ENCODE measurements at places on chromosomes 6 and 20. TPM values are rescaled to one million over a fixed set of nuclear protein-coding genes. Genes with fewer than 3 reads are reported as not detected.

MAS1 gene
- total RNA-seq = not detected

GRCh38 chr6:142761756-142762155 lies 183.2 kb downstream of the HIVEP2 start:
- no peak for DNase-seq

GDAP1L1 gene
- 1.5 TPM for total RNA-seq

DNA sequence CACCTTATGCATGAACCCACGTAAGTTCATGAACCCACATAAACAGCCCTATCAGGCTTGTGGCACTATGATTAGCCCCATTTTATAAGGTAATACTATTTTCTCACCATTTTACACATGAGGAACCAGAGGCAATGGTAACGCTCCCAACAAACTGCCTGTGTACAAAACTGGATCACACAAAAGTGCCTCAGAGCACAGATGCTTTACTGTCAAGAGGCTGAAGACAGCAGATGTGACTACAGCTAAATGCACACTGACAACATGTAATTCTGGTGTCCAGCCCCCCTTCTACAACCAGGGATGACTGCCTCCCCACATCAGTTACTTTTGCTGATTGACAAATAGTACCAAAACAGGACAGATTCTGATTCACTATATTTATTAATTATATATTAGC lies 69.6 kb downstream of the GMDS start:
- no peak for DNase-seq

HLA-DOB gene
- not detected for total RNA-seq

- DNase-seq = no peak
Measured at GRCh38 chr6:167528976-167529375, 204.1 kb downstream of the TTLL2 start.
